Vagina (tissue), 2 donors: ENCODE measurements at places on chromosomes 3 and 15. TPM values are rescaled to one million over a fixed set of nuclear protein-coding genes. Genes with fewer than 3 reads are reported as not detected.

GRCh38 chr3:157354254-157354653, 82.4 kb upstream of the PTX3 start:
- no peak overlapping the region for H3K27ac ChIP-seq
- no peak overlapping the region for H3K4me3 ChIP-seq
- no peak for DNase-seq
- no peaks in the 10 kb centered on the region for H3K4me1 ChIP-seq
- no peaks in the 10 kb centered on the region for H3K27me3 ChIP-seq
- no peaks in the 10 kb centered on the region for H3K36me3 ChIP-seq

Gene C3orf49
- total RNA-seq, result not detected

DNA sequence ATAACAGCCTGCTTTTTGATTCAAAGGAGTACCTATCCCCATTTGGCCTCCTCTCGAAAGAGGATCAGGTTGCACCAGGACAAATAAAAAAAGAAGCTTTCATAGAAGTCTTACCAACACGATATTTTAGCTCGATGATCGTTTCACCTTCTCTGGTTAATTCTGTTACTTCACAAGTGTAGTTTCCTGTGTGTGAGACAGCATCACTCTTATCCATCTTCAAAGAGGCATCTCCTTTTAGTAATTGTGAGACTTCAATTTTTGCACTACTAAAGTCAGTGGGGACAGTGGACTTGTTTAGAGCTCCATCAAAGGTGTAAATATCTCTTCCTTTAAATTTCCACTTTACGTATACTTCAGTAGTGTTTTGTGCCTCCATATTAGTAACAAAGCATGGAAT, 11.0 kb downstream of the CD47 start:
- no peak overlapping the region for H3K4me3 ChIP-seq
- H3K36me3 ChIP-seq, result peaks cover 9% of the 10 kb centered on the region
- no peak overlapping the region for H3K27ac ChIP-seq
- no peaks in the 10 kb centered on the region for H3K27me3 ChIP-seq
- H3K4me1 ChIP-seq, result peaks cover 50% of the 10 kb centered on the region

Gene SIDT1
- 44.0 TPM for total RNA-seq

DNA sequence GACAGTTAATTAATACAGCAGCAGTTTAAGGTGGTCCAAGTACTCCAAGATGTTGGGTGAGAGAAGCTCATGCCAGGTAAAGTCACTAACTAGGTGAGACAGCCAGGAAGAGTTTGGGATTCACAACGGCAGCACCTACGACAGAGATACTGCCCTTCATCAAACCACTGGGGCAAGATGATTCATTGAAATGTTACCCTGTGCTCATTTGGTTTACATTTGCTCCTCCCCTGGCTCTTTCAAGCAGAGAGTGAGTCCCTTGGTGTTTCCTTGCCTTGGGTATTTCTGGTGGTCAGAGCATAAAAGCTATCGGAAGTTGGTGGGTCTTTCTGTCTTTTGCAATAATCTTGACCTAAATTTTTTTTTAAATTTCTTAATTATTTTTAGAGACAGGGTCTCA, 19.9 kb upstream of the PDE8A start:
- DNase-seq, result no peak
- no peaks in the 10 kb centered on the region for H3K36me3 ChIP-seq
- H3K4me1 ChIP-seq, result no peaks in the 10 kb centered on the region
- no peak overlapping the region for H3K27ac ChIP-seq

Gene PXK
- total RNA-seq, result 59.9 TPM

Gene SLC28A1
- total RNA-seq, result not detected

DNA sequence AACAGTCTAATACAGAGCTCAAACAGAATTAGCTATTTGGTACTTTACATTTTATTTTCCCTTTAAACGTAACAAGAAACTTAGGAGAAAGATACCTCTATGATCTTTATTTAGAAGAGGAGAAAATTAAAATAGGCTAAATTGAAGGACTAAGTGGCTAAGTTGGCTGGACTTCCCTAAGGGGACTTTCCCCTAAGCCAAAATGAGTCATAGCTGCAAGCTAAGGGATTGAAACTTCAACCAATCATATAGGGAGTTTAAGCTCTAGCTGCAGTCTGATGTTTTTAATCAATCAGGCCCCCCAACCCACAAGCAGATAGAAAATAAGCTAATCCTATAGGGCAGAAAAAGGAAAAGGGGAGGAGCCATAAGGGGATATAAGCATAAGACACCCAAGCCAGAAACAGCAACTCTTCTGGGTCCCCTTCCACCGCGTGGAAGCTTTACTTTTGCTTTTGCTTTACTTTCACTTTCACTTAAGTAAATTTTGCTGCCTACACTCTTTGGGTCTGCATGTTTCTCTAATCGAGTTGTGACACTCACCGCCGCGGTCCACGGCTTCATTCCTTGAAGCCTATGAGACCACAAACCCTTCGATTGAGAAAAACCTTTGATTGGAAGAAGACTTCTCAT, 1108.5 kb upstream of the EPHA6 start:
- no peaks in the 10 kb centered on the region for H3K4me1 ChIP-seq
- H3K27me3 ChIP-seq, result no peaks in the 10 kb centered on the region
- H3K4me3 ChIP-seq, result no peak overlapping the region
- no peak overlapping the region for H3K27ac ChIP-seq
- H3K36me3 ChIP-seq, result no peaks in the 10 kb centered on the region

DNA sequence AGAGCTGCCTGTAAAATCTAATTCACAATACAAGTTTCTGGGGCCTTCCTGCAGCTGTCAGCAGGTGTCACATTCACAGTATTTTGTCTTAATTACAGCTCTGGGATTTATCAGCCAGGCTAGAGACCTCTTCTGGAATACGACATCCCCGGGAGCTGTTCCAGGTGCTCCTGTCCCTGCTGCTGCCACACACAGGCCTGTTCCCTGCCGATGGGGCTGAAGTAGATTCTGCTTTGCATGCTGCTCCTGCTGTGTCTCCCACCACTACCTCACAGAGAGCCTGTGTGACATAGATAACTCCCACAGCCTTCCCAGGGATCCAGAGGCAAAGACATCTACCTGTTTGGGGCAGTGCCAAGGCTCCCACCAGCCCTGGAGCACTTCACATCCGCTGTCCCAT, 20.4 kb downstream of the COLQ start:
- H3K27me3 ChIP-seq, result no peaks in the 10 kb centered on the region
- no peaks in the 10 kb centered on the region for H3K36me3 ChIP-seq
- H3K4me3 ChIP-seq, result no peak overlapping the region
- H3K4me1 ChIP-seq, result no peaks in the 10 kb centered on the region
